ENCODE measurements at places on chromosomes 2 and 18. TPM values are rescaled to one million over a fixed set of nuclear protein-coding genes. Genes with fewer than 3 reads are reported as not detected.

The MTCL1 gene
- total RNA-seq, result 36.9 TPM

The KLHL14 gene
- 0.13 TPM for total RNA-seq

The HNMT gene
- 0.84 TPM for total RNA-seq

The KYNU gene
- total RNA-seq, result 0.96 TPM

The TUBA3D gene
- not detected for total RNA-seq

The RAPH1 gene
- 11.2 TPM for total RNA-seq

The MYO3B gene
- 16.8 TPM for total RNA-seq

The GALNT14 gene
- total RNA-seq, result 6.0 TPM

The ALPI gene
- not detected for total RNA-seq

The ERFE gene
- 0.09 TPM for total RNA-seq

The DNAJC27 gene
- 19.1 TPM for total RNA-seq

The REG3G gene
- total RNA-seq, result not detected

The SLC9A2 gene
- total RNA-seq, result 0.06 TPM

The BCL11A gene
- 1.0 TPM for total RNA-seq

The TEKT4 gene
- not detected for total RNA-seq

The RFX8 gene
- 0.37 TPM for total RNA-seq

The PTPRN gene
- 4.2 TPM for total RNA-seq

The HK2 gene
- 72.1 TPM for total RNA-seq

The CFC1 gene
- total RNA-seq, result not detected

The CABYR gene
- 12.0 TPM for total RNA-seq

The PSMA8 gene
- not detected for total RNA-seq
